ENCODE measurements at places on chromosomes 1 and 21. TPM values are rescaled to one million over a fixed set of nuclear protein-coding genes. Genes with fewer than 3 reads are reported as not detected.

The ZNF593OS gene
- not detected for total RNA-seq

DNA sequence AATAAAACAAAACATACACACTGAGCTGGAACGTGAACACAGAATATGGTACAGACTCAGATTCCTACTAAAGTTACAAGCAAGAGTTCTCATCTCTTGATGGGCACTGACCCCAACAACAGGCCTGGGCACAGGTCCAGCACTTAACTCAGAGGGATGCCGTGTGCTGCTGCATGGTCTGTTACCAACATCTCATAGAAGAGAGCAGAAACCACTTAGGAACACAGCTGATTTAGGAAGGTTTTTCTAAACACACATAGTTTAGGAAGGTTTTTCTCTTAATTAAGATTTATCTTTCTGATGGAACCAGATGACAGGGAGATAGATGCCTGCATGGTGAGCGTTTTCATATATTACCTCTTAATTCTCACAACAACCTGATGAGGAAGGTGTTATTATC is 1.5 kb downstream of the GCLM start:
- H3K27me3 ChIP-seq = peaks cover under 1% of the 10 kb centered on the region
- DNase-seq = no peak
- peaks cover 6% of the 10 kb centered on the region for H3K36me3 ChIP-seq
- H3K4me3 ChIP-seq = peak overlapping the region; percentile 65
- no peak overlapping the region for H3K27ac ChIP-seq

- H3K4me1 ChIP-seq = peaks cover 7% of the 10 kb centered on the region
- peaks cover 43% of the 10 kb centered on the region for H3K27me3 ChIP-seq
- H3K36me3 ChIP-seq = no peaks in the 10 kb centered on the region
- peak; percentile 54 for DNase-seq
- H3K27ac ChIP-seq = no peak within 1 kb of the TSS
These were observed at the start of gene CR2 for GRCh38 chr1:207454046-207454964. Gene CR2, plus strand, starts transcription at chr1:207454328. Its CDS starts 91 bp downstream, at chr1:207454419.

- H3K4me1 ChIP-seq = no peaks in the 10 kb centered on the region
- no peaks in the 10 kb centered on the region for H3K36me3 ChIP-seq
- no peaks in the 10 kb centered on the region for H3K27me3 ChIP-seq
- H3K4me3 ChIP-seq = no peak overlapping the region
- no peak for DNase-seq
These were observed 31.2 kb downstream of the FMN2 start for GRCh38 chr1:240122639-240123613.

The KRTAP12-2 gene
- total RNA-seq = not detected

- H3K4me1 ChIP-seq = peaks cover 3% of the 10 kb centered on the region
- H3K27me3 ChIP-seq = peaks cover 12% of the 10 kb centered on the region
- H3K4me3 ChIP-seq = no peak overlapping the region
- peak; percentile 54 for DNase-seq
- H3K36me3 ChIP-seq = no peaks in the 10 kb centered on the region
- no peak overlapping the region for H3K27ac ChIP-seq
These were observed 4.0 kb upstream of the LACTBL1 start for GRCh38 chr1:22976461-22977243.

- H3K4me1 ChIP-seq = no peaks in the 10 kb centered on the region
- DNase-seq = no peak
- H3K27me3 ChIP-seq = no peaks in the 10 kb centered on the region
- no peak overlapping the region for H3K27ac ChIP-seq
- peaks cover 24% of the 10 kb centered on the region for H3K36me3 ChIP-seq
- no peak overlapping the region for H3K4me3 ChIP-seq
These were observed 217.5 kb downstream of the FAF1 start for GRCh38 chr1:50742523-50742922.

The MPL gene
- total RNA-seq = not detected

GRCh38 chr21:31660259-31660565 is 719 bp downstream of the SOD1 start:
- peaks cover 12% of the 10 kb centered on the region for H3K36me3 ChIP-seq
- H3K4me3 ChIP-seq = peak overlapping the region; percentile 95
- H3K27me3 ChIP-seq = no peaks in the 10 kb centered on the region
- no peak for DNase-seq

The RSPH1 gene
- total RNA-seq = not detected

DNA sequence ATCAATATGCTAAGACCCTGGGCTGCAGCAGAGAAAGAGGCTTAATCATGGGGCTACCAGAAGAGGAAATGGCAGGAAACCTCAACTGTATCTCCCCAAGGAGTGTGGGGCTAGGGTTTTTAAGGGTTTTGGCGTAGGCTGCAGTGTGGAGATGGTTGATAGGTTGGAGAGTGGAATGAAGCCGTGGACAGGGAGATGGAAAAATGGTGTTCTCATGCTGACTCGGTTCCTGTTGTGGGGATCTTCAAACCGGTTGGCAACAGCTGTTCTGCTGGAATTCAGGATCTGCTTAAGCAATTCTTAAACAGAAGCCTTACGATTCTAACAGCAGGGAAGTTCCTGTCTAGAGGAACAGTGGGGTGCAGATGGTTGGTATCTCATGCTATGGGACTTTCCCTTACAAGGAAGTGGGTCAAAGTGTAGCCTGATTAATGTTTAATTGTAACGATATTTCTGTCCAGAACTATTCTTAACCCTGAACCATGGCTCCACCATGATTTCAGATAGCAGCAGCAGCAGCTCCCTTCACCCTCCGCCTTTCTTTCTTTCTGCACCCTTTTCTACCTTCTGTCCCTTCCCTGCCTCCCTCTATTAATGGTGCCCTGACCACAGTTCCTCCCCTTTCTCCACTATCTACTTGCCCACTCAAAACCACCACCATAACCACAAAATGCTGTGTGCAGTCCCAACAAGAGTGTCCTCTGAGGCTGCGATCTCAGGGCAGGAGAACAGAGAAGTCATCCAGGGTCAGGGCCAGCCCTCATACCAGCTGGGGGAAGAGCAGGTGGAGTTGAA is 30.8 kb downstream of the RSPH1 start:
- H3K36me3 ChIP-seq = peaks cover 3% of the 10 kb centered on the region
- no peak for DNase-seq
- peaks cover 67% of the 10 kb centered on the region for H3K4me1 ChIP-seq
- H3K27ac ChIP-seq = peak overlapping the region; percentile 68
- H3K27me3 ChIP-seq = peaks cover 2% of the 10 kb centered on the region

The RNF223 gene
- not detected for total RNA-seq

GRCh38 chr1:242743983-242744780 is 219.7 kb upstream of the PLD5 start:
- H3K4me1 ChIP-seq = no peaks in the 10 kb centered on the region
- no peaks in the 10 kb centered on the region for H3K27me3 ChIP-seq
- H3K27ac ChIP-seq = no peak overlapping the region
- no peaks in the 10 kb centered on the region for H3K36me3 ChIP-seq
- no peak overlapping the region for H3K4me3 ChIP-seq
- DNase-seq = no peak

GRCh38 chr1:240611228-240611618 is 732 bp downstream of the GREM2 start:
- DNase-seq = no peak
- H3K36me3 ChIP-seq = no peaks in the 10 kb centered on the region
- peak overlapping the region; percentile 85 for H3K4me3 ChIP-seq
- peaks cover 23% of the 10 kb centered on the region for H3K4me1 ChIP-seq

- H3K27me3 ChIP-seq = no peaks in the 10 kb centered on the region
- DNase-seq = no peak
- peaks cover 11% of the 10 kb centered on the region for H3K4me1 ChIP-seq
- no peak overlapping the region for H3K4me3 ChIP-seq
These were observed 306.4 kb downstream of the DUSP10 start for GRCh38 chr1:221435504-221435904.

GRCh38 chr1:167110586-167110985 is 16.7 kb downstream of the STYXL2 start:
- peak overlapping the region; percentile 53 for H3K4me3 ChIP-seq
- peaks cover 2% of the 10 kb centered on the region for H3K36me3 ChIP-seq
- peaks cover 11% of the 10 kb centered on the region for H3K27me3 ChIP-seq
- peak overlapping the region; percentile 71 for H3K27ac ChIP-seq
- no peak for DNase-seq

DNA sequence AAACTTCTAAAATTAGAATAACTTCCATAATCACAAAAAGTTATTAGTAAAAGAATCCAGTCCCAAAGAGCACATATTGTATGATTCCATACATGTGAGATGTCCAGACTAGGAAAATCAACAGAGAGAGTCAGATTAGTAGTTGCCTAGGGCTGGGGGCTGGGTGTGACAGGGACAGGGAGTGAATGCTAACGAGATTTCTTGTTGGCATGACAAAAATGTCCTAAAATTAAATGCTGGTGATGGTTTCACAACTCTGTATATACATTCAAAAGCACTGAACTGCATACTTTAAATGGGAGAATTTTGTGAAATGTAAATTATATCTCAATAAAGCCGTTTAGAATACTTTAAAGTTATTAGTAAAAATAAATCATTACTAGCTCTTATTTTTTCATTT is 92.2 kb downstream of the SLC44A5 start:
- peaks cover 6% of the 10 kb centered on the region for H3K27me3 ChIP-seq
- no peak overlapping the region for H3K27ac ChIP-seq
- H3K4me3 ChIP-seq = no peak overlapping the region
- DNase-seq = no peak

DNA sequence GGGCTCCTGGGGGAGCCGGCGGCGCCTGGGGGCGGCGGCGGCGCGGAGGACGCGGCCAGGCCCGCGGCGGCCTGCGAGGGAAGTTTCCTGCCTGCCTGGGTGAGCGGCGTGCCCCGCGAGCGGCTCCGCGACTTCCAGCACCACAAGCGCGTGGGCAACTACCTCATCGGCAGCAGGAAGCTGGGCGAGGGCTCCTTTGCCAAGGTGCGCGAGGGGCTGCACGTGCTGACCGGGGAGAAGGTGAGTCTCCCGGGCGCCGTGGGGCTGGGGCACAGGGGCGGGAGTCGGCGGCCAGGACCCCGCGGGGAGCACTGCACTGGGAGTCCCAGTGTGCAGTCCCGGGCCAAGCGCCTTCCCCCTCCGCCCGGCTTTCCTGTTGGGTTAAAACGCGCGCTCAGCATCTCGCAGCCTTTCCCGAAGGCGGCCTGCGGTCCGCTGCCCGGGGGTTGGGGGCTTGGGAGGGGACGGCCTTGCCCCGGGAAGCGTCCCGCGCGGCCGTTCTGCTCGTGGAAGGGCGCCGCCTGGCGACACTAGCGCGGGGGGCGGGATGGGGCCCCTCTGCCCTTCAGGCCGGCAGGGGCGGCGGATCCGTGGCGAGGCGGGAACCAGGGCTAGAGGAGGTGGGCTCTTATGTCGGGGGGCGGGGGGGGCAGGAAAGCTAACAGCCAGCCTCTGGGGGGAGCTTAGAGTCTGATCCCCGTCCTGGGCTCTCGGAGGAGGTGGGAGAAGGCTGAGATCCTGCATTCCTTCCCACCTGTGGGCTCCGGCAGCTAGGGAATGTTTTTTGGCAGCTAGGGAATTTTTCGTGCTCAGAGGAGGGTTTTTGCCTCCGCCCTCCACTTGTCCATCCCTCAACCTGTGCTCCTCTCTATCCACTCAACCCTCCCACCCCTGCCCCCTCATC is 1.1 kb downstream of the HUNK start:
- H3K27ac ChIP-seq = no peak overlapping the region
- H3K4me3 ChIP-seq = peak overlapping the region; percentile 42
- DNase-seq = peak; percentile 78
- peaks cover 48% of the 10 kb centered on the region for H3K27me3 ChIP-seq
- peaks cover 6% of the 10 kb centered on the region for H3K4me1 ChIP-seq

GRCh38 chr1:113031171-113031933 is 41.6 kb upstream of the LRIG2 start:
- H3K4me3 ChIP-seq = no peak overlapping the region
- DNase-seq = no peak
- H3K4me1 ChIP-seq = peaks cover 8% of the 10 kb centered on the region
- no peaks in the 10 kb centered on the region for H3K27me3 ChIP-seq

- no peak overlapping the region for H3K27ac ChIP-seq
- H3K4me3 ChIP-seq = no peak overlapping the region
- H3K4me1 ChIP-seq = peaks cover 3% of the 10 kb centered on the region
- no peak for DNase-seq
- peaks cover 3% of the 10 kb centered on the region for H3K27me3 ChIP-seq
- no peaks in the 10 kb centered on the region for H3K36me3 ChIP-seq
These were observed 255.8 kb upstream of the CACYBP start for GRCh38 chr1:174743654-174744561.

The VSIG8 gene
- not detected for total RNA-seq

- H3K36me3 ChIP-seq = no peaks in the 10 kb centered on the region
- no peak overlapping the region for H3K27ac ChIP-seq
- H3K4me1 ChIP-seq = no peaks in the 10 kb centered on the region
- H3K4me3 ChIP-seq = no peak overlapping the region
- H3K27me3 ChIP-seq = peaks cover 7% of the 10 kb centered on the region
- no peak for DNase-seq
These were observed 162.4 kb downstream of the KIF26B start for GRCh38 chr1:245317217-245317616.

The STMN1 gene
- total RNA-seq = 575 TPM

The CADM3 gene
- not detected for total RNA-seq

DNA sequence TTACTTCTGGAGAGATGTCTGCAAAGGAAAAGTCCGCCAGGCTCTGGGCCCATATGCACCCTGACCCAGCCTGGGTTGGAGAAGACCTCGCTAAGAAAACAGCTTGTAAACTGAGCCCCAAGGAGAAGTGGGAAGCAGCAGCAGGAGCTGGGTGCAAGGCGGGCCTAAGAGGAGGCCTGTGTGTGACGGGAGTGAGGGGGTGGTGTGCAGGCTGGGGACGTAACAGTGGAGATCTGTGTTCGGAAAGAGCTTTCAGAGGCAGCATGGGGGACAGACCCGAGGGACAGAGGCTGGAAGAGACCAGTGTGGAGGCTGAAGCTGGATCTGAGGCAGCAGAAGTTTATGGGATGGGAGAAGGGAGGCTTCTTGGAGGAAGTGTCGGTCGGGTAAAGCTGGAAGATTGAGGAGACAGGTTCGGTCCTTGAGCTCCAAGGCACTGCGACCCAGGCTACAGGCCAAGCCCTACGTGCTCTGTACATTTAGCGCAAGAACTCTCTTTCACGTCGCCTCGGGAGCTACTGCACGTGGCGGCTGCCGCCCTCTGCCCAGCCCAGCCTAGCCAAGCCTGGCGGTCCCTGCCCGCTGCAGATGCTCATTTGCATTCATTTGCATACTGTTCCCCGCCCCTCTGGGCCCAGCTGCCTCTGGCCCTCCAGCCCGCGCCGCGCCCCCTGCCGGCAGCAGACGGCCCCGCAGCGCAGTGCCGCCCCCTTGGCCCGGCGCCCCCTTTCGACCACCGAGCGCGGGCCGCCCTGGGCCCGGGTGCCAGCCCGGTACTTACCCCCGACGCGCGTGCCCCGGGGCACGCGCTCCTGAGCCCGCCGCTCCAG is 6.3 kb downstream of the HPCA start:
- peaks cover 66% of the 10 kb centered on the region for H3K27me3 ChIP-seq
- H3K36me3 ChIP-seq = peaks cover 2% of the 10 kb centered on the region
- peak; percentile 68 for DNase-seq
- H3K4me3 ChIP-seq = peak overlapping the region; percentile 37

The CFHR3 gene
- not detected for total RNA-seq

The HMCN1 gene
- 0.34 TPM for total RNA-seq

All from activated naive CD8-positive, alpha-beta T cell treated with anti-CD3 and anti-CD28 coated beads, Interleukin-2, amount 10 ng/mL, durations not matched to agents 7 days and 5 days (primary cell).